ENCODE measurements at places on chromosomes 4 and X. TPM values are rescaled to one million over a fixed set of nuclear protein-coding genes. Genes with fewer than 3 reads are reported as not detected.
A peak's percentile ranks its signal among the peaks of the same experiment; 100 is the strongest.

DNA sequence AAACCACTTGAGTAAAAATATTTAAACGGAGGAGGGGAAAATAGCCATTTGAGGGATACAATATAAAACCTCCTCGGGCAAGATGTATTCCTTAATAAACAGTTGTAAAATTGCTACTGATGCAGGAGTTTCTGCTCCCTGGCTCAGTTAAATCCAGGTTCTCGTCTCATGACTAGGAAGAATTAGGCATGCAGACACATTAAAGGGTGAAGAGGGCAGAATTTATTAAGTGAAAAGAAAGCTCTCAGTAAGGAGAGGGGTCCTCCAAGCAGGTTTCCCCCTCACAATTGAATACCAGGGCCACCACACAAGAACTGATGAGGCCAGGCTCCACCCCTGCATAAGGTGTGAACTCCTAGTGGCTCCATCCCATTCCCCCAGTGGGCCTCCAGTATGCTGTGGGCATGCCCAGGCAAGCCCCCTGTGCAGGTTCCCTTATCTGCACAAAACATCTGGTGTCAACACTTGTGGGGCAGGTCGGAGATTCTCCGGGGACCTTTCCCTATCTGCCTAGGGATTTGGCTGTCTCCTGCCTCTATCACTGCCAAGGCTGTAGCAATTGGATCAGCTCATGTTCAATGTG is 80.4 kb downstream of the HS6ST2 start:
- no peak for DNase-seq

Gene ANTXR2
- total RNA-seq, result 15.1 TPM

DNA sequence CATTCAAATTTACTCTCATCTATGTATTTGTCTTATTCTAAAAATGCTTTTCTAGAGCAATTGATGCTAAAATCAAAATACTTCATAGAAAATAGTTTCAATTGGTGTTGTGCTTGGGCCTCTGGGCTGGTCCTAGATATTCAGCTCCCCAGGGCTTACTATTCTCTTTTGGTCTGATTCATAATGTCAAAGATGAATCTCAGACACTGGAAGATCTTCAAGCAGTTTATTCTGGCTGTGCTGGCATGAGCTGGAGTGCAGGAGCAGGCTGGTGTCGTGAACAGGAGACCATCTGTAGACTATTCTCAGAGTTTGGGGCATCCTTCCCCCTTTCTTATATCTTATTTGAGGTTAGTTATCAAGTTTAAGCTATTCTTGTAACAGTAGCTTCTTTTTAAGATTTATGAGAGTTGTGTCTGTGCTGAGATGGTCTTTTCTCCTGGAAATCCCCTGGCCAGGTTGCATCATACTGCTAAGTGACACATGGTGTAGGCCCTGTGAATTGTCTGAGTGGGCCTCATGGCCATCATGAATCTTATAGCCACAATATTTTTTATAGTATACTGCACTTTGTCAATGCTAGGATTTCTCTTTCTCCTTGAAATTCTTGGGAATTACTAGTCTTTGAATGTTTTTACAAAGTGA is 1624.0 kb upstream of the IGFBP7 start:
- peak; percentile 9 for DNase-seq

Gene DNASE1L1
- 34.7 TPM for total RNA-seq

GRCh38 chrX:25755194-25755593 is 382.9 kb upstream of the MAGEB18 start:
- no peak for DNase-seq

Gene SLC25A53
- 16.1 TPM for total RNA-seq
